Ureter (tissue), 1 donor: ENCODE measurements at places on chromosomes 6 and 20. TPM values are rescaled to one million over a fixed set of nuclear protein-coding genes. Genes with fewer than 3 reads are reported as not detected.

Gene LCA5
- total RNA-seq, result 5.8 TPM

- no peak for DNase-seq
These were observed 14.0 kb downstream of the SPAG4 start for GRCh38 chr20:35629427-35630145.

GRCh38 chr6:149431905-149432775, 32.1 kb downstream of the SUMO4 start:
- peak; percentile 93 for DNase-seq

- DNase-seq, result no peak
These were observed 29.6 kb downstream of the PTK7 start for GRCh38 chr6:43105538-43106222.

- no peak for DNase-seq
These were observed 142.3 kb upstream of the NRSN1 start for GRCh38 chr6:23983735-23984134.
